ENCODE measurements at places on chromosomes 6 and 20.

DNA sequence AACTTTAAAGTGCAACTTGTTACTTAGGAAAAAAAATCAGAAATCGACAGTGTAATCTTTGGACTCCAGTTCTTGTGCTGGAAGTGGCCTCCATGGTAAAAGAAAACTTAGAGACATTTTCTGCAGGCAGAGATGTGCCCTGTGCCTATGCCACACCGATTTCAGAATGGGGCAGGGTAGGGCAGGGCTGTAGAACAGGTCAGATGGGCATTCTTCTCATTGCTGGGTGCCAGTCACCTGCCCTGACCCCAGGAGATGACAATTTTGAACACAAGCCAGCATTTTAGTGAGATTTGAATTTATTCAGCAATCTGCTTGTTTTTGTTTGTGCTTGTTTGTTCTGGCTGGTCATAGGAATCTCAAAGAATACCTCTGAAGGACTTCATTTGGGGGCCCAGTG lies 63.3 kb downstream of the SASH1 start:
- DNase-seq, result no peak

DNA sequence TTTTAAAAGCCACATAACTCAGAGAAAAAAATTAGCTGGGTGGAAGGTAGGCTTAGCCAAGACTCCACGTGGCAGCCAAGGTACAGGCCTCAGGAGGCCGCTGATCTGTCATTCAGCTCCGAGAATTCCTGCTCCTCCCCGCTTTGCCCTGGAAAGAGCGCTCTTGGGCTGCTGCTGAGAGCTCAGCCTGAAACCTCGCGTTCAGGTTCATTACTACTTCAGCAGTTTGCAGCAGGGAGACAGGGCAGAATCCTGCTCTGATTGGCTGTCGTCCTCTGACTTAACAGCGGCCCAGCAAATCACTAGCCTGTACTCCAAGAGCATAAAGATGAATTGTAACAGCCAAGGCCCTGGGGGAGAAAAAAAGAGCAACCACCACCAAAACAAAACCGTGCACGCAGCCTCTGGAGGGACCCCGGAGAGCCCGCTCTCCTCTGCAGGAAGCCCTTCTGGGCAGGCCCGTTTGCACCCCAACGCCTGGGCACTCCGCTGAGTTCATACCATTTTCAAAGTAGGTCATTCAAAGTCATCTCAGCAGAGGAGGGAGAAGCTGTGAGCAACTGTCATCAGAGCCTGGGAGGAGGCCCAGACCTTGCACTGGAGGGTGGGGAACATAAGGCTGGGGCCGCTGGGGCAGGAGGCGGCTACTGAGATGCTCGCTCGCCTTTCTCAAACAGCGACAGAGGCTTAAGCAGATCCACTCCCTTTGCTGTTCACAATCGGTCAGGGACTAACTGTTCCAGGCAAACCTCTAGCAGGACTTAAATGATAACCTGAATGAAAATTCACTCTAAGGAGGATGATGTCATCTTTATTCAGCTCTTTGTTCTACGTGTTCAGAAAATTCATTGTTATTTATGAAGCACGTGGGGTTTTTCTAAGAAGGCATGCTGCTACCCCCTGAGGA lies 42.3 kb upstream of the ATXN1 start:
- DNase-seq, result peak; percentile 93

DNA sequence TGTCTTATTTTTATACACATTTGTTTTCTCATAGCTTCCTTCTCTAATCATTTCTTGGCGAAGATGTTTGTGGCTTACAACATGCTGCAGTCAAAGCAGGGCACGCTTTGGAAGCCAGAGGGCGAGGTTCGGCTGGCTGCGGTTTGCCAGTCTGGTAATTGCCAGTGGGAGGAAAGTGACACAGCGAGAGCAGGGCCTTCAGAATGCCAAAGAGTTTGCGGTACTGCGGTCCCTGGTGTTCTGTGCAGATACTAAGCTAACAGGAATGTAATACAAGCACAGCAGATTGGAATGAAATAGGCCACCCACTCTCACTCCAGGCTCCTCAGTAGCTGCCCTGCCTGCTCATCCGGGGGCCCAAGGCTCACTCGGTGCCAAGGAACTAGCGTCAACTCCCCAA lies 58.7 kb upstream of the TGM3 start:
- DNase-seq, result peak; percentile 77

DNA sequence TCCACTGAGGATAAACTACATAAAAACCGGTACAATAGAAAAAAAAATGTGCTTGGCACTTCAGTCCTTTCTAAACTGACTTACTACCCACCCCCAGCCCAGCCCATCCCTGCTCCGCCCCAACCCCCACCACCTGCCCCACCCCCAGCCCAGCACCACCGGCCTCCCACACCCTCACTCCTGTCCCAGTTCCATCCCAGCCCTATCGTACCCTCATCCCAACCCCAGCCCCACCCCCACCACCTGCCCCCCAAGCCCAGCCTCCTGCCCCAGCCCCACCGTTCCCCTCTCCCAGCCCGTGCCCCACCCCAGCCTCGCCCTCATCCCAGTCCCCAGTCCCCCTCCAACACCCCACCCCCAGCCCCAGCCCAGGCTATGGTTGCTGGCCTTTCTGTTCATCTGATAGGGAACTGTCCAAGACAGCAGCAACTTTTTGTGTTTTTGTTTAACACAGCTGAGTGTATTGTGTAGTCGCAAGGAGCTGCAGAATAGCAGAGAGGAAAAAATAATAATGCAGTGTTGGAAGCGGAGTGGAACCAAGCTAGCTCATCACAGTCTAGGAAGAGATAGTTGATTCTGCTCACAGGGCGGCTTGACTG lies 61.9 kb downstream of the SASH1 start:
- DNase-seq, result no peak

GRCh38 chr20:36173451-36173933 lies 19.0 kb downstream of the EPB41L1 start:
- DNase-seq, result peak; percentile 16

- DNase-seq, result no peak
These were observed 55.4 kb downstream of the CTNNBL1 start for GRCh38 chr20:37749218-37749617.

GRCh38 chr6:113338644-113339043 lies 518.5 kb upstream of the MARCKS start:
- DNase-seq, result no peak

Measured in fibroblast of lung (primary cell).